ENCODE measurements at places on chromosomes 6 and 20.

- DNase-seq, result no peak
These were observed 2.2 kb downstream of the UBR2 start for GRCh38 chr6:42565823-42566613.

- DNase-seq, result no peak
These were observed 633.4 kb upstream of the EPHA7 start for GRCh38 chr6:94052749-94053148.

DNA sequence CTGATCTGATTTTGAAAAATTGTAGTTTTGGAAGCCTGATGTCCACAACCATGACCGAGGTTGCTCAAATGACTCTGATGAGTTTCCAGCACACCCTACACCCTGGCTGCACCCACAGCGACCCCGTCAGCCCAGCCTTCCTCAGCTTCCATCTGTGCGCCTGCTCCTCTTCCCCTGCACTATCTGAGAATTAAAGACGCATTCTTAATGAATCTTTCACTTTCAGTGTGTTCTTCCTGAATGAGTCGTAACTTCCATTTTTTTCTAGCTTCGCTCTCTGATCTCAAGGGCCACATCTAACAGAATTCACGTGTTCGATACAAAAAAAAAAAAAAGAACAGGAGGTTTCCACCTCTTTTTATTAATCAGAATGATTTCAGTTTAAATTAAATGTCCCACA is 21.3 kb upstream of the RREB1 start:
- peak; percentile 37 for DNase-seq

- no peak for DNase-seq
These were observed 7.4 kb upstream of the UBR2 start for GRCh38 chr6:42556462-42556861.

DNA sequence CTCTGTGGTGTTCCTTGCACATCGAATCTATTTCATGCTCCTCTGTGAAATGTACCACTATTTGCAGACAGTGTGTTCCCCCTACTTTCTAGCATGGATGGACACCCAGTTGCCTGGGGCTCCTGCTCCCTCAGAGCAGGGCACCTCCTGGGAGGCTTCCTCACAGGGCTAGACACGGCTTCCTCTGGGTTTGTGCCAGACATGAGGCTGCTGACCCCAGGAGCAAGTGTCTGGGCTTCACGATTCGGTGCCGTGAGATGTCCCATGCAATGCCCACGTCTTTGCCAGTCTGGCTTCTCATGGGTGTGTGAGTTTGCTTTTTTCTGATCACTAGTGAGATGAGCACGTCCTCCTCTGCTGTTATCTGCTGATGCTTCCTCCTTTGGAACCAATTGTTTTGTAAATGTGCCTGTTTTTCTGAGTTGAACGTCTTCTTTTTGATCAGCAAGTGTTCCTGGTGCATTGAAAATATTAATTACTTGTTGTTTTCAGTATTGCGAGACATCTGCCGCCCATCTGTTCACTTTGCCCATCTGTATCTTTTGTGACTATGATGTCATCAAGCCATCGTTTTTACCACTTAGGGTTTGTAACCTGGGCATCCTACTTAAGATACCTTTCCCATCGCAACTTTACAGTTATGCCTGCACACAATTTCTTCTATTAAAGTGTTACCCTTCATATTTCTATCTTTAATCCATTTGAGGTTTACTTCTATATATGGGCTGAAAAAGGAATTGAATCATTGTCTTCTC is 92.0 kb downstream of the TTLL2 start:
- no peak for DNase-seq

- DNase-seq, result no peak
These were observed 61.4 kb downstream of the TXLNB start for GRCh38 chr6:139230391-139230840.

DNA sequence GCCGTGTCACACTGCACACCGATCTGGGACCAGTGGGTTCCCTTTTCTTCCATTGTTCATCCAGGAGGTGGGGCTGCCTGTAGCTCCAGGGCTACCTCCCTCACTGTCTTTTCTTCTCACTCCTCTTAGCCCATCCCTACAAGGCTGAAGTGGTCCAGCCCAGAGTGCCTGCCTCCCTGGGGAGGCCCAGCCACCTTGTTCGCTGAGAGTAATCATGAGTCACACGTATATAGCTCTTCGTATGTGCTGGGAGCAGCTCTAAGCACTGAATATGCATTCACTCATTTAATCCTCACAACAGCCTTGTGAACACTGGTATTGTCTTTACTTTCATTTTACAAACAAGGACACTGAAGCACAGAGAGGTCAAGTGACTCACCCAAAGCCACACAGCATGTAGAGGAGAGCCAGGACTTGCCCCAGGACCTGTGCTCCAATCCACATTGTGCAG is 14.7 kb upstream of the CCDC167 start:
- DNase-seq, result no peak

GRCh38 chr6:96911751-96912150 is 12.8 kb upstream of the KLHL32 start:
- DNase-seq, result no peak

GRCh38 chr20:51727872-51728271 is 40.3 kb downstream of the ATP9A start:
- DNase-seq, result no peak

- no peak for DNase-seq
These were observed 95.8 kb downstream of the TMEM242 start for GRCh38 chr6:157227202-157228166.

GRCh38 chr6:71496018-71496721 is 207.6 kb downstream of the OGFRL1 start:
- no peak for DNase-seq

DNA sequence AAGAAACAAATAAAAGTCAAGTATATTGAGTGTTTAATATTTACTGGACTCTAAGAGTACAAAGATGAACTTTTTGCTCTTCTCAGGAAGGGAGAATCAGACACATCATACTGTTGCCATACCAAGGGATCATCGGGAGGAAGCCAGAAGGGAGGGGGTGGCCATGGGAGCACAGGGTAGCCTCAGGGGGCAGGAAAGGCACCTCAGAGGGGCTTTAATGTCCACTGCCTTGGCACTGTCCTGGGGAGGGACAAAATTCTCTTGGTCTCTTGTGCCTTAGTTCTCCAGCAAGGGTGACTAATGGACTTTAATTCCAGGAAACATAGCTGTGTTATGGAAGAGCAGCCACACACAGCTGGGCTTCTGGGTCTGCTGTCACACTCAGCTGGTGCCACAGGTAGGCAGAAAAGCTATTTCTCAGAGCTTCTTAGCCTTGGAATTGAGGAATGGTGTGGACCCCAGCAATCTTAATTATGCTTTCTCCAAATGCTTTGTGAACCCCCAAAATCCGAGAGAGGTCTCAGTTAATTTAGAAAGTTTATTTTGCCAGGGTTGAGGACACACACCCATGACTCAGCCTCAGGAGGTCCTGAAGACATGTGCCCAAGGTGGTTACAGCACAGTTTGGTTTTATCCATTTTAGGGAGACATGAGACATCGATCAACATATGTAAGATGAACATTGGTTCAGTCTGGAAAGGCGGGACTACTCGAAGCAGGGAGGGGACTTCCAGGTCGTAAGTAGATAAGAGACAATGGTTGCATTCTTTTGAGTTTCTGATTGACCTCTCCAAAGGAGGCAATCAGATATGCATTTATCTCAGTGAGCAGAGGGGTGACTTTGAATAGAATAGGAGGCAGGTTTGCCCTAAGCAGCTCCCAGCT is 53.2 kb downstream of the MRAP2 start:
- DNase-seq, result no peak

- no peak for DNase-seq
These were observed 206.0 kb downstream of the CDC5L start for GRCh38 chr6:44593539-44593944.

GRCh38 chr20:20489054-20489453 is 121.2 kb downstream of the INSM1 start:
- DNase-seq, result no peak

DNA sequence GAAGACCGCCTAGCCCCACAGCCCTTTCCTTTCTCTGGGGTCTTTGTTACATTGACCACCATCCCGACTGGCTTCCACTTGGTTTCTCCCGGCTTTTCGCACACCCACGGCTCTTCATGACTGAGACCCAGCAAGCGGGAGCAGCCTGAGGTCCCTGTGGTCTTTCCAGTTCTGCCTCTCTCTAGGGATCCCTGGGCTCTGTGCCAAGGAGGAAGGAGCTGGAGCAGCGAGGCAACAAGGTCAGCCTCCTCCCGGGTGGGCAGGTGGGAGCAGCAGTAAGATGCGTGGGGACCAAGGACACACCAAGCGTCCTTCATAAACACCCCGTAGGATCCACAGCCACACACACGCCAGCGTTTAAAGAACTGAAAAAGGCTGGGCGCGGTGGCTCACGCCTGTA is 29.6 kb upstream of the MRGBP start:
- DNase-seq, result no peak

GRCh38 chr6:38871741-38872568 is 156.8 kb downstream of the DNAH8 start:
- DNase-seq, result peak; percentile 24

DNA sequence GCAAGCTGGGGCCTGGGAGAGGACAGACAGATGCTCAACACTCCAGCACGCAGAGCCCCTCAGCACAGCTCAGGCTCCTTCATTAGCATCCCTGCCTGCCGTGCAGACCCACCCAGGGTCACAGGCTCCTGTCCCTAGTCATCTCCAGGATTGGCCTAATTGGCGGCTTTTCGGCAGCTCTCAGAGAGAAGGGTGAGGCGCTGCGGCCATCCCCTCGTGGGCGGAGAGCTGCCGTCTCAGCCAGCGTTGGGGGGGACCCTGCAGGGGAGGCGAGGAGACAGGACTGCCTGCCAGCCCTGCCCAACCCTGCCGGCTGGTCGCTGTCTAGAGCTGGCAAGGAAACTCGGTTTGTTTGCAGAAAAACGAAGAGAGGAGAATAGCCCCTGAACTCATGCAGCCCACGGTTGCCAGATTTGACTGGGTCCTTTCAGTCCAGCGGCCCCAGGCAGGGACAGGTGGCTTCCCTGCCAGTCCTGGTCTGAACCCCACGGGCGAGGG is 26.8 kb downstream of the BHLHE23 start:
- DNase-seq, result no peak

GRCh38 chr6:39950125-39950720 is 16.0 kb upstream of the MOCS1 start:
- DNase-seq, result no peak

- no peak for DNase-seq
These were observed 548.8 kb downstream of the COL12A1 start for GRCh38 chr6:74657011-74657410.

GRCh38 chr6:84766799-84767525 is 2.6 kb upstream of the TBX18 start:
- DNase-seq, result peak; percentile 29

GRCh38 chr6:157034436-157035230 is 257.5 kb downstream of the ARID1B start:
- no peak for DNase-seq

DNA sequence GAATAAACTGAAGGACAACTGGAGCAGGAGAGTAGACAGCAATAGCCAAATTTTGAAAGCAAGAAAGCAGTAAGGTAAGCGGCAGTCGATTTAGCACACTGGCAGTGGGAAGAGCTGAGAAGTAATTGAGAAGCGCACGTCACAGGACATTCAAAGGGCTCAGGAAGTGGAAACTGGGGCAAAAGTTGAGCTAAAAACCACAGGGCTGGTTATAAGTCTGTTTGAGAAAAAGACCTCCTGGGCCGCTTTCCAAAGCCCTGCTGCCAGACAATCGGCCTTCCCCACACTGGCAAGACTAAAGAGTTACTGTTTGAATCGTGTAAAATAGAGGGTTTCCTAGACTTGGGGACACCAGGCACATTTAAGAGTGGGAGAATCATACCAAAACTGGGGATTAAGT is 161.4 kb downstream of the DNAH8 start:
- DNase-seq, result no peak

DNA sequence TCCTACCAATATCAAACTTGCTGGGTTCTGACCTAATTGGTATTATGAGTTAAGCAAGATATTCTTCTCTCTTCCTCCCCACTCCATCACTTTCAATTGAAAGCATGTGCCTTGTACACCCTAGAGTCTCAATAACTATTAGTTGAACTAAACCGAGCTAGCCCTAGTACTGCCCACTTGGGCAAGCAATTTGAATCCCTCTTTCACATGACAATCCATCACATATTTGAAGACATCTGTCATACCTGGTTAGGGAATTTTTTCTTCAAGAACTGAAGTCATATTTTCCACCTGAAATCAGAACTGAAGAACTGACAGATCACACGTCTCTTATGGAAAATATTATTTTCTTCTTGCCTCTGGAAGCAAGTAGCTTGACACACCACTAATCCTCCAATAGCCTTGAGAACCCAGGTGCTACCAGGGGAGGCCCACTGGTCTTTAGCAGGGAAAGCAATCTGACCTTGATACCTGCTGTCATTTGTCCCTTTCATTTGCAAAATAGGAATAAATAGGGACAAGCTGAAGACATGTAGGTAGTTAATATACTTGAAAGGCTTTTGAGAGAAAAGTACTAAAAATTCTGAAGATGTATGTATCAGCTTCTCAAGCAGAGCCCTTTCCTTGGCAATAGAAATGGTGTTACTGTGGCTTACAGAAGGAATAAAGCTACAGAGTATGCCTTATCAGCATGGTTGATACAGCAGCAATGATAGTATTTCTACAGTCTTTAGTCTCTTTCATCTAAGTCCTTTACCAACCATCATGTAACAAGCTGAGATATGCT is 71.4 kb downstream of the GJA10 start:
- no peak for DNase-seq

GRCh38 chr20:47455133-47456040 is 46.3 kb upstream of the NCOA3 start:
- no peak for DNase-seq

GRCh38 chr6:79671600-79672266 is 40.6 kb downstream of the SH3BGRL2 start:
- no peak for DNase-seq

DNA sequence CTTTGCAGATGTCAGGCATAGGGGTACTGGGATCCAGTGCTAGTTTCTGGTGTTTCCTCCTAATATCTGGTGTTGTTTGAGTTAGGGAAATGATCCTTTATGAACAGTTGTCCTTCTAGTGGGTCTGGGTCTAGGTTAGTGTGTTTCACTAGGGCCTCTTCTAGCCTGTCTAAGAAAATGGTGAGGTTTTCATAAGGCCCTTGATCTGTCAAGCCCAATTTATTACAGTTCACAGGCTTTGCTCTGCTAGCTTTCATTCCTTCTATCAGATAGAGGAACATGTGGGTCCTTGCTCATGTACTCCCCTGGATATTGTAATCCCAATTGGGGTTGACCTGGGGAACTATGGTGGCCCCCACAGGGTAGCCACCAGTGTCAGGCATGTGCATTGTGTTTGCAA is 2.8 kb downstream of the ERVFRD-1 start:
- no peak for DNase-seq

Data from tibial artery (tissue), 4 donors.